Stomach (tissue), 19 donors: ENCODE measurements at places on chromosomes 6 and 20. TPM values are rescaled to one million over a fixed set of nuclear protein-coding genes. Genes with fewer than 3 reads are reported as not detected.

RBM24 gene
- total RNA-seq, result 2.3 TPM

PSMF1 gene
- 22.0 TPM for total RNA-seq

FHL5 gene
- total RNA-seq, result 14.0 TPM

SMIM29 gene
- 2.8 TPM for total RNA-seq

HLA-G gene
- not detected for total RNA-seq

TBCC gene
- total RNA-seq, result 15.2 TPM

NHSL1 gene
- 36.1 TPM for total RNA-seq

DAAM2 gene
- 20.1 TPM for total RNA-seq

MROH8 gene
- 0.45 TPM for total RNA-seq

ULBP1 gene
- total RNA-seq, result 1.3 TPM

DNA sequence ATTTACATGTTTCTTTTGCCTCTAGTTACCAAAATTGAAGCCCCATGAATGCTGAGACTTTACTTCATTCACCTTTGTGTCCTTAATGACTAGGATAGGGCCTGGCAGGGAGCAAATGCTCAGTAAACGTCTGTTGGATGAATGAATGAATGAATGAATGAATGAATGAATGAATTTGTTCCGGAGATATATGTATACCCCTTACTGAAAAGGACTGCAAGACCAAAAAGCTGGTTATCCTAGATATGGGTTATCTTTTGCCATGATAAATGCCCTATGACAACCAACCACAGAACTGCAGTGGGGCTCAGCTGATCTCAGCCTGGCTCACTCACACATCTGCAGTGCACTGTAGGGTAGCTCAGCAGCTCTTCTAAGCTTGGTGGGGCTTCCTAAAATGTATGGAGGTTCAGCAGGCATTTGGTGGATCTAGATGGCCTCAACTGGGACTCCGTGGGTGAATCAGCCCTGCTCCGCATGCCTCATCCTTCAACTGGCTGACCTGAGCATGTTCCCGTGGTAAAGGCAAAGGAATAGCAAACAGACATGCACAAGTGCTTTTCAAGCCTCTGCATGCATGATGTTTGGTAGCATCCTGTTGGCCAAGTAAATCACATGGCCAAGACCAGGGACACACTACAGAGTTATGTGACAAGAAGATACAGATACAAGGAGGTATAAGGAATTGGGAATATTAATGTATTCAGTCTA, 378.7 kb upstream of the SOX4 start:
- no peak for DNase-seq

DNA sequence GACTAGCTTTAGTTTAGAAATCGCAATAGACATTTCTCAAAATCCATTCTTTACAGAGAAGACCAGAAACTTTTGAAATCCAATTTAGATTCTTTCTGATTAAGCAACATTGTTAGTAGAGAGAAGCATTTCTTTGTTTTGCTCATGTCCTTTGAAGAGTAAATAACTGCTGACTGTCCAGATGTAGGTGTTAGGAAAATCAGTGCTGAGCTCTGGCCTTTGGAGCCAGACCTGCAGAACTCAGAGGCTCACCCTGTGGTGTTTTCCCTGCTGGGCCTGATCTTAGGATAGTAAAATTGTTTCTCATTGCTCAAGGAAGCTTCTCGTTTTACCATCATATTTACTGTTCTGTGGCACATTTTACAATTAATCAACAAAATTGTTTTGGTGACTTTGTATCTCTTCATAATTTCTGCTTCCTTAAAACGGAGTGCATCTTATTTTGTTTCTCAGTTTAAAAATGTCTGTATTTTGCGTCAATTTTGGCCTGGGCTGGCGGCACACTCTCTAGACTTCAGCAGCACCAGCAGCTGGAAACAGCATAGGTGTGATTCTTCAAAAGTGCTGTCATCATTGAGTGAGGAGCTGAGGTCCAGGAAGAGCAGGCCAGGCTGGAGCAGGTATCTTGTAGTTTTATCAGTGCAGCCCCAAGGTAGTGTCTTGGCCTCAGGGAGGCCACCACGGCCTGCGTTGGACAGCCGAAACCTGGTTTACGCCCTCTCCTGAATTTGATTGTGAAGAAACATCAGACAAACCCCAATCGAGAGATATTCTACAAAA, 8.3 kb upstream of the ZDHHC14 start:
- DNase-seq, result no peak

GRCh38 chr6:24327756-24328155, 30.1 kb downstream of the DCDC2 start:
- no peak for DNase-seq

- DNase-seq, result no peak
Observed at GRCh38 chr6:149933461-149933860, 8.4 kb upstream of the ULBP2 start.

GRCh38 chr6:133805876-133806275, 83.0 kb upstream of the TCF21 start:
- DNase-seq, result no peak

GRCh38 chr6:31070711-31071197, 41.6 kb downstream of the C6orf15 start:
- DNase-seq, result peak; percentile 41

- DNase-seq, result no peak
Observed at GRCh38 chr6:166584155-166584554, 2.3 kb downstream of the RAMACL start.

DNA sequence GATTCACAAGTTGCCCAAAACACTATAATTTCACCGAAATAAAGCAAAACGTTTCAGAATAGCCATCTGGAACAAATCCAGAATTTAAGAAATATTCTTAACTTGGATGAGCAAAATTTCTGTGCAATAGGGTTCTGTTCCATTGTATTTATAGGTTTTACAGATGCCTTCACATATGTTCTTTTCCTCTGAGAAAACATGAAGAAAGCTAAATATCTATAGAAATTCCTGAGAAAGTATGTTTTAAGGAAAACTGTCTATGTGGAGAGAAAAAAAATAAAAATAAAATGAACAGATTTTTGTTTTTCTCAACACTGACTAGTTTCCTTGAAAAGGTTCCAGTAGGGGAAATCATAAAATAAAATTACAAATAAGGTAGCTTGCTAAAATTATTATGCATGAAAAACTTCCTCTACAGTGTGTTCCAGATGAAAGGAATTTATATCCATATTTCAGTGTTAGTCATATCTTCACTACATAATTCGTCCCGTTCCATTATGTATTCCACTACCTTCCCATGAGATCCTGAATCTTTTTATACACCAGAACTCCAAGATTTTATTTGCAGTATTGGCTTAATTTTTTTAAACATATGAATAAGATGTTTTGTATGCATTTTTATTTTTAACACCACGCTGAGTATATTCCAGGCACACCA, 42.4 kb upstream of the TMX4 start:
- DNase-seq, result no peak

DNA sequence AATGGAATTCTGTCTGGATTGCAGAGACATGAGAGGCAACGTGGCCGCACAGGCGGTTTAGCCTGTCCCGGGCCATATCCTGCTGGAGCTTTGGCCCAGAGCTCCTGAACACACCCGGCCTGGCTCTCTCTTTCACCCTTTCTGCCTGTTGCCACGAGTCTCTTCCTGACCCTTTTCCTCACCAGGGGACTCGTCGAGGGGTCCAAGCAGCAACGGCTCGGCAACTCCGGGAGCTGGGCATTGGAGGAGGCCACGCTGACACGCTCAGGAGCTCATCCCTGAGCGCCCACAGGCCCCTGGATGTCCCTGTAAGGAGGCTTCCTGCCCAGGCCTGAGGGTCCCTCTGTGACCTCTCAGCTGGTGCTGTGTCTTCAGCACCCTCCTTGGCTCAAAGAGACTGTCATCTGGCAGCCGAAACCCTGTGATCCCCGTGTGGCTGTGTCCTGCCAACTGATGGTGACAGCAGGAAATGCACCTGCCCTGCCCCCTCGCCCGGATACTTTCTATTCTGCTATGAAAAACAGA, 103.8 kb downstream of the RNASET2 start:
- no peak for DNase-seq

GRCh38 chr6:149862922-149863697, 1.0 kb downstream of the LRP11 start:
- peak; percentile 88 for DNase-seq

- no peak for DNase-seq
Observed at GRCh38 chr6:138973466-138974153, 14.4 kb downstream of the REPS1 start.

GRCh38 chr20:44064501-44065400, 122.2 kb downstream of the JPH2 start:
- DNase-seq, result no peak

GRCh38 chr6:154567695-154568220, 57.3 kb upstream of the CNKSR3 start:
- no peak for DNase-seq

DNA sequence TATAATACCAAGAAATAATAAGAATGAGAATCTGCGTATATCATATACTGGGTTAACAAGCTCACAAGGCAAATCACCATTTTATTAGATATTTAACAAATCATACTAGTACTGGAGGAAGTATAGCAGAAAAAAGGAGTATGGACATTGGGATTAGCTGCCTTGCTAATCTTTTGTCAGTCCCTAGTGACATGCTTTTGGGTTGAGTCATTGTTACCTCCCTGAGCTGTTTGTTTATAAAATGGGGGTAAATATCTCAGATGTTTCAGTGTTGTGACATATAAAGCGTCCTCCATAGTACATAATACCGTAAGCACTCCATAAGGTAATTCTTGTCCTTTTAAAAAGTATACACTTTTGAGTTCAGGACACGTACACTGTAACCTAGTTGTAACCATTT, 107.0 kb downstream of the ESR1 start:
- DNase-seq, result peak; percentile 2

GRCh38 chr6:147508042-147508865, at the start of gene SAMD5:
TSS of gene SAMD5 (plus strand) at chr6:147508690. CDS start at chr6:147508929, 239 bp downstream.
- peak; percentile 65 for DNase-seq
